Activated T-cell treated with anti-CD3 and anti-CD28 coated beads for 48 hours (primary cell): ENCODE measurements at places on chromosomes 3 and 15.

- peak; percentile 68 for DNase-seq
These were observed 1.2 kb upstream of the LRRC34 start for GRCh38 chr3:169813757-169814517.

GRCh38 chr3:101988596-101988995 is 139.3 kb downstream of the NFKBIZ start:
- no peak for DNase-seq

GRCh38 chr3:136931606-136932005 is 26.2 kb upstream of the IL20RB start:
- no peak for DNase-seq

DNA sequence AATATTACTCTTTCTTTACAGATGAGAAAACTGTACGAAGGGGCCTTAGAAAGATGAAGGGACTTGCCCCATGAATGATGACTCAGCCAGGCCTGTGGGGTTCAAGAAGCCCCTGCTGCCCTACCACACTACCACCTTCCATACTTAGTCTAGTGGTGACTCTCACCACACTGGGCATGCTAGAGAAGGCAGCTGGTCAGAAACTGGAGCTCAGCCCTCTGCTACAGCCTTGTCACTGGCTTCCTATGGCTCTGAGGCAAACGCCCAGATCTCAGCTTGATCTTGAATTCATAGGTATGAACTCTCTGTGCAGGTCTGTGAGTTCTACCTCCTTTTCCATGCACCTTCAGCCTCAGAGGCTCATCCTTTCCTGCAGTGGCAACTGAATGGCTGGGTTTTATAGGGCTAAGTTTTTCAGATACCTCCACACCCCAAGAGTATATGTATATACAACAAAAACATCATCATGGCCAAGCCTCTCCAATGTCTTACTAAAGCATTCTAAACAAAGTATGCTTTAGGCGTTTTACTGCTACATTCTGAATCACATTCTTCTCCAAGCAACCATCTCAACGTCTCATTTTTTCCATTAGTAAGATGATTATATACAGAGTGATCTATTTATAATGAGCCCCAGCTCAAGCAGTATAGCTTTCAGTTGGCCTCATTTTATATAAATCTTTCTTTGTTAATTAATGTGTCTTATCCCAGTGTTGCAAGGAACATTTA is 234.1 kb downstream of the GREM1 start:
- DNase-seq: no peak

DNA sequence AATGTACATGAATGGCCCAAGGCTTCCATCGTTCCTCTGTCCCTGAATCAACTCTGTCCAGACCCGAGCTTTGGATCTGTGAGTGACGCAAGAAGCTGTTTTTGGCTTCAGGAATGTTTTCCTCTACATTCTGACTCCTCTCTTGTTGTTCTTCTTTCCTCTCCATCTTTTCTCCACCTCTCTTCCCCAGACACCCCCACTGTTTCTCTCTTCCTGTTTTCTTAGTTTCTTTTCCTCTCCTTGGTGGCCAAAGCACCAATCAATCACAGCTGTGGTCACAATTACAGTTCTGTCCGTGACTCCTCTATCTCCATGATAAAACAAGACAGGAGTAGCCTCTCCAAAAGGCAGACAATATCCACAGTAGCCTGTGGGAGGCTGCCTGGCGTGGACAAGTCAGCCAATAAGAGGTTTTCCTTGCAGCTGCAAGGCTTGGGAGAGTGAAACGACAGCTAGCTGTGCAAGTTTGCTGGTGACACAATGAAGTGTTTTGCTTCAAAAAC is 4.9 kb upstream of the TMEM212 start:
- DNase-seq: no peak

DNA sequence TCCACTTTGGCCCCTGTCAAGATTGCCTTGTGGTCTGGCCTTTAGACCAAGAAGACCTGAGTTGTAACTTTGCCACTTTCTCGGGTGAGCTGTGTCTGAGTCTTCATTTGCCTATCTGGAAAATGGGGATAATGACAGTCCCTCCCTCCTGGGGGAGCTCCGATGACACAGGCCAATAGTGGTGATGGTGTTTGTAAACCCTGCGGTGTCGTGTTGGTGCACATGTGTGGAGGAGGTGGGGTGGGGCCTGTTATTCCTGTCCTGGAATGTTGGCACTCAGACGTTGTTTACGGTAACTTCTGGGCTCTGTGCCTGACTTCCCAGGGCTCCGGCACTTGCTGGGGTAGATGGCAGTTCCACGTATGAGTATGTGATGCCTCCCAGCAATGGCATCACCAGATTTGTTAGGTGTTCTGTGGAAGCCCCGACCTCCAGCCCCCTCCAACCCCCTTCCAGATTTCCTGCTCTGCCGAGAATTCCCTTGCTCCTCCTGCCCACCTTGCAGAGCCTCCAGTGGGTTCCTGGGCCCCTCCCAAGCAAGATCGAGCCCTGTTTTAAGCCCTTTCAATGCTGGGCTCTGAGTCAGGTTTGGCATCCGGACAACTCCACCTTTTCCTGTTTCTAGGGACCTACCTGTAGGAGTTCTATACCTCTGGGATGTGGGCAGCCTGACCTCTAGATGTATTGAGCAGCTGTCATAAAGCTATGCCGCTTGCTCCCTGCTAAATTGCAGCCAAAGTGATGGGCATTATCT is 31.4 kb downstream of the HRH1 start:
- no peak for DNase-seq

- no peak for DNase-seq
These were observed 8.9 kb downstream of the ACAN start for GRCh38 chr15:88812133-88812532.

- DNase-seq: no peak
These were observed 64.1 kb downstream of the TLE3 start for GRCh38 chr15:70033529-70034140.

- no peak for DNase-seq
These were observed 445.9 kb downstream of the UNC13C start for GRCh38 chr15:54424171-54424570.

- DNase-seq: no peak
These were observed 17.3 kb downstream of the TRPM1 start for GRCh38 chr15:31084176-31084575.

- no peak for DNase-seq
These were observed 326.0 kb upstream of the SGO1 start for GRCh38 chr3:20511863-20512505.

GRCh38 chr3:75337226-75337900 is 326.8 kb upstream of the FRG2C start:
- no peak for DNase-seq

GRCh38 chr15:95558131-95558530 is 772.4 kb upstream of the NR2F2 start:
- DNase-seq: no peak

GRCh38 chr3:187832202-187832601 is 86.9 kb upstream of the BCL6 start:
- no peak for DNase-seq

- no peak for DNase-seq
These were observed 398.1 kb downstream of the NSUN3 start for GRCh38 chr3:94460931-94461330.

GRCh38 chr3:123072152-123072551 is 5.3 kb downstream of the PDIA5 start:
- no peak for DNase-seq

- DNase-seq: no peak
These were observed 165.5 kb downstream of the NECTIN3 start for GRCh38 chr3:111236836-111237713.

DNA sequence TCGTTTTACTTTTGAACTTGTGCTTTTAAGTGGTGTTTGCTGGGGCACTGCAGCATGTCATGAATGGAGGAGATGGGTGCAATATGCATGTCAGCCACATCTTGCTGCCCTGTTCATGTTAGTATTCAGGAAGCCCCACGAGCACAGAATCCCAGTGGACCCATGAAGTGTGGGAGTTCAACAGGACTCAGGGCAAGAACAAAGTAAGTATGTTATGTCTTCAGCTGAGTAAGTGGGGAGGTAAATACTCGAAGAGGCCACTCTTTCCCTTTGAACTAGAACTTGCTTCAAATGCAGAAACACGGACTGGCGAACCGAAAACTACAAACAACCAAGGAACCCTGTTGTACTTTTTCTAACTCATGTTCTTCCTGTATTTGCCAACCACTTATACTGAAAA is 23.4 kb downstream of the SOX14 start:
- no peak for DNase-seq

GRCh38 chr3:12706504-12707253 is 42.8 kb upstream of the RAF1 start:
- DNase-seq: peak; percentile 49

DNA sequence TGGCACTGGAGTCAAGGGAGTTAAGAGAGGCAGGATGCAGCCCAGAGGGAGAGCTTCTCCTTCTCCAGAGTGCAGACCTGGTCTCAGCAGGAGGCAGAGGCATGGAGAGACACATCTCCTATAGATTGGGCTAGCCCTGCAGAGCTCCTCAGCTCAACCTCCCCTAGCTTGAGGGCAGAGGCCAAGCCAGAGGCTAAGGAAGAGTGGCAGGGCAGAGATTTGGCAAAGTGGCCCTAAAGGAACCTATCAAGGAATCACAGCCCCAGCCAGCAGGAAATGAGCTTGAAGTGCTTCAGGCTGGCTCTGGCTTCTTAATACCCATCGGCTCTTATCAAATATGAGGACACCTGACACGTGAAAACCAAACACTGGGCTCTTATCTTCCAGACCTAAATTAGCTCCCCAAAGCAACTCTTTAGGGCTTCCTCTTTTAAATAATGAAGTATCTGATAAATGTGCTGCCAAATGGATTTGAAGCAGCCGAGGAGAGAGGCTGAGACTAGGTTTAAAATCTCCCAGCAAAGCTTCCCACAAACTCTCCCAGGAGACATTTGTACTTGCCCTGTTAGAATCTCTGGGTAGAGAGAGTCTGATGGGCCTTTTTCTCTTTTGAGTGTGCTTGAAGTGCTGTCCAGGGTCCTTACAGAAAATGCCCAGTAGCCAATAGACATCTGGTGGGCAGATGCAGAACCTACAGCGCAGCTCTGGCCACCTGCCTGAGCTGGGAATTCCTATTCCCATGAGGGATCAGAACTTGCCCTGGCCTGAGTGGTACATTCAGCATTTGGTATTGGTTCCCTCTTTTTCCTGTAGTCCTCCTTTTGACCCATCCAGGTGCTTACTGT is 271.4 kb downstream of the CLSTN2 start:
- no peak for DNase-seq
